ENCODE measurements at places on chromosomes 6 and 20.

DNA sequence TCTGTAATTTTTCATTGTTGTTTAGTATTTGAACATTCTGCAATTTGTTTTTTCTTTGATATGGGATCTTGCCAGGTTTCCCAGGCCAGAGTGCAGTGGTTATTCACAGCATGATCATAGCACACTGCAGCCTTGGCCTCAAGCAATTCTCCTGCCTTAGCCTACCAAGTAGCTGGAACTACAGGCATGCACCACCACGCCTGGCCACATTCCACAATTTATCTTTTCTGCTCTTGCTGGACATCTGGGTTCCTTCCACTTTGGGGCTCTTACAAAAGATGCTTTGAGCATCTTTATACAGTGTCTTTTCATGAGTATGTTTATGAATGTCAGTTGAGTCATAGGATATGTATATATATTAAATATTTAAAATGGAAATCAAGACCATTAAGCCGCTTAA, 42.0 kb downstream of the PGM3 start:
- no peak for DNase-seq

DNA sequence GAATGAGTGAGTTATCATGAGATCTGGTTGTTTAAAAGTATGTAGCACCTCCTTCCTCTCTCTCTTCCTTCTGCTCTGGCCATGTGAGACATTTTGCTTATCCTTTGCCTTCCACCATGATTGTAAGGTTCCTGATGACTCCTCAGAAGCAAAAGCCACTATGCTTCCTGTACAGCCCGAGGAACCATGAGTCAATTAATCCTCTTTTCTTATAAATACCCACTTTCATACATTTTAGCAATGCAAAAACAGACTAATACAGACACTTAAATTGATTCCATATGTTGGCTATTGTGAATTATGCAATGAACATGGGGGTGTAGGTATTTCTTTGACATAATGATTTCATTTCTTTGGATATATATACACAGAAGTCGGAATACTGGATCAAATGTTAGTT, 792.8 kb upstream of the EYS start:
- DNase-seq, result no peak

DNA sequence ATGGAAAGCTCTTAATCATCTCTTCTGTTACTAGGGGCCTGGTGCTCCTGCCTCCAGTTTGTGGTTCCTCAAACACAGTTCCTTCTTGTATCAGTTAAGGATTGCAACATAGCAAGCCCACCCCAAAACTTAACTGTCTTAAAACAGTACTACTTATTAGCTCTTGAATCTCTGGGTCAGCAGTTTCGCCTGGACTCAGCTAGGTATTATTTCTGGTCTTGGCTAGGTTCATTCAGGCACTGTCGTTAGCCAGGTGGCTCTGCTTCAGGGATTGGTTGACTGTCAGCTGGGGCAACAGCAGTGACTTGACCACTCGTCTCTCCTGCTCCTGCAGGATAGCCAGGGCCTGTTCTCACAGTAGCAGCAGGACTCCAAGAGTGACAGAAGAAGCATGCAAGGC, 30.0 kb upstream of the RALY start:
- no peak for DNase-seq

GRCh38 chr6:76876922-76877553, 586.3 kb downstream of the HTR1B start:
- DNase-seq, result no peak

DNA sequence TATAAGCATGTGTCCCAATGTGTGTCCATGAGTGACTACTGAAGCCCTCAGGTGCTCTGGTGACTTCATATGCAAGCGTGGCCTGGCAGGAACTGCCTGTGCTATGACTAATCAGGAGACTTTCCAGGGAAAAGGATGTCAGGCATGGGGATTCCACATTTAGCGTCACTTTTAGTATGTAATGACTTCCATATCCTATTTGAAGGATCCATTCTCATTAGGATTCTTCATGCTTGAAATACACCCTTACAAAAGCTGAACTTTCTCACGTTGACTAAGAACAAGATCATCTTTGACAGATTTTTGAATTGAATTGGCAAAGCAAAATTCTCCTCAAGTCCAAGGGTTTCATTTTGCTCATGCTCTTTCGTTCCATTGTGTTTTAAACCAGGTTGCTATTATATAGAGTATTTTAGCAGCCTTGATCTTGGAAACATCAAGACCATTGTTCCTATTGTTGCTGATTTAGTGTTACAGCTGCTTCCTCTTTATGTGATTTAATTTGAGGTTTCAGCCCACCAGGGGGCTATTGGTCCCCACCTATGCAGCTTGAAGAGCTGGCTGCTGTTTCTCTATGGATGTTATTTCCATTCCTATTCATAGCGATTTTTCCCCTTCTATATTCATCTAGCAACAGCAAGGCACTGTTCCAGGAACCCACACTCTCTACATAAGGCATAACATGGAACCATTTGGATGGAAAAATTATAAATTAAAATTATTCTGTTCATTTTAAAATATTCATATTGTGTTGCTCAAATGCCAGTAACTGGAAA, 418.6 kb downstream of the CDKAL1 start:
- peak; percentile 3 for DNase-seq

DNA sequence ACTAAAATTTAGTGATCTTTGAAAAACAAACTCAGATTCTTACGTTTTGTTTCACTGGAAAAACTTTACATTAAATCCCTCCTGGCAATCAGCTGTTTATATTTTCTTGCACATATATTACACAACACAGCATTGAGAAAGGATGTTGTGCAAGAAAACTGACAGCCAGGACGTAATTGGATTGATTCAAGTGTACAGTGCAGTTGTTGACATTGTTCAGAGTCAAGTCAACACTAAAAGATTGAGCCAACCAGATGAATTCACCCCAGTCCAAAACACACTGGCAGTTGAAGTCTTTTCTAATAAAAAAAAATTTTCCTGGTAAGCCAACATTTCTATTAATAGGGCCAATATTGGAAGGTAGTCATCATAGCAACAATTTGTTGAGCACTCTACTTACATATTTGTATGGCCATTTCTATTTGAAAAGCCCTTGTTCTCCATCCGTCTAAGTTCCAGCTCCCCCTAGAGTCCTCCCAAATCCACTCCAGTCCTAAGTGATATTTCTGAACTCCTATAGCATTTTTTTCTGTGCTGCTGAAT, 20.9 kb upstream of the VNN1 start:
- DNase-seq, result no peak

DNA sequence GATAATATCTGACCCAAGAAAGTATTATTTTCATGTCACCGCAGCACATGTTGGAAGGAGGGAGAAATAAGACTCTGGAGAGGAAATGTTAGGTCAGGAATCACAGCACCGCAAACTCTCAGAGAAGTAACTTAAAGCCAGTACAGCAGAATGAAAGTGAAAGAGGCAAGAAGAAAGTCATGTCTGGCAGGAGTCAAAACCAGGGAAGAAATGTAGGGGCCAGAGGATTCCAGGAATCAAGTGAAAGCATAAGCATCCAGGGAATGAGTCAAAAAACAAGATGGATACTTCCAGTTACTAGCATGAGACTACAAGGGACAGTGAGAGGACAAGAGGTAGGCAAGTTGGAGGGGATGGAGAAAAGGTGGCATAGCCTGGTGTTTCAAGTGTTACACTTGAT, 80.4 kb downstream of the AK9 start:
- no peak for DNase-seq

DNA sequence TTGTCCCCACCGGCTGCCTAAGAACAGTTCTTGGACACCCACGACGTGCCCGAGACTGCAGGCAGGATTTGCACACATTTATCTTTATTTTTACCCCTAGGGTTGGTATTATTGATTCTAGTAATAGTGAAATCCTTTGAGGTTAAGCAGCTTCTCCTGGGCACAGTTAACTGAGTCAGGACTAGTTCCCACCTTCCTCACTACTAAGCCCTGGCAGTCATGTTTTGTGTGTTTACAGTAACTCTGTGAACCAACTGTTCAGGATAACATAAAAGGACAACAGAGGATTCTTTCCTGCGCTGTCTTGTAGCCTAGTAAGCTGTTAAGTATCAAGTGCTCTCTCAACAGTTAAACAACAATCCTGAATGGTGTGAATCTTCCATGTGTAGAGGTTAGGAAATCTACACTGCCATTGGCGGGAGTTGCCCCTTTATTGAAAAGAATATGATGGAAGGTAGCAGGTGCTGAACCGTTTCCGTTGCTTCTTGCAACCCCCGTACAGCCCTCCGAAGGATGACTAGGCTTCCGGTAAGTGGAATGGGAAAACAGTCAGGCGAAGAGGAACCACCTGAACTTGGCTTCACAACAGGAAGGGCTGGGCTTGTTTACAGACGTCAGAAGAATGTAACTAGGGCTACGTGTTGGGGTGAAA, 979 bp upstream of the SOD2 start:
- DNase-seq, result peak; percentile 42

DNA sequence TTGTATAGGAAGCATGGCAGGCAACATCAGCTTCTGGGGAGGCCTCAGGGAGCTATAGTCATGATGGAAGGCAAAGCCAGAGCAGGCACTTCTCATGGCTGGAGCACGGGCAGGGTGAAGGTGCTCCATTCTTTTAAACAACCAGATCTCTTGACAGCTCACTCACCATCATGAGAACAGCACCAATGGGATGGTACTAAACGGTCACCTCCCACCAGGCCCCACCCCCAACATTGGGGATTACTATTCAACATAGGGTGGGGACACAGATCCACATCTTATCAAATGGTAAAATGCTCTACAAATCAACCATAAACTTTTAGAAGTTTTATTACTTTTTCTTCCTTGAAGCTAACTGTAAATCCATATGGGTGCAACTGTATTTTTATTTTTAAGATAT, 61.5 kb downstream of the MAP3K4 start:
- no peak for DNase-seq

DNA sequence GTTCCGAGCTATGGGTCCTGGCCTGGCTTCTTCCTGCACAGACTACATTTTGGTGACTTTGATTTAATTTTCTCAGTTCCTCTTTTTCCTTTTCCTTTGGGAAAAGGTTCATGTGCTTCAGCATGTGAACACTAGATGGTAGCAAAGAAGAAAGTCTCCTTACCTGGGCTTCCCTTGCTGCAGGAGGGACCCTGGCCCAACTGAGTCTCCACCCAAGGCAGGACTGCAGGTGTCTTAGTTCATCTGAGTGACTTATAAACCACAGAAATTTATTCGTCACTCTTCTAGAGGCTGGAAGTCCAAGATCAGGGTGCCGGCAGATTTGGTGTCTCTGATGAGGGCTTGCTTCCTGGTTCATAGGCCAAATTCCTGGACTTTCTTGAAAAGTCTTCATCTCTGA, 163.2 kb downstream of the SYCP2 start:
- no peak for DNase-seq

GRCh38 chr6:110951986-110952794, 6.3 kb upstream of the GTF3C6 start:
- no peak for DNase-seq

DNA sequence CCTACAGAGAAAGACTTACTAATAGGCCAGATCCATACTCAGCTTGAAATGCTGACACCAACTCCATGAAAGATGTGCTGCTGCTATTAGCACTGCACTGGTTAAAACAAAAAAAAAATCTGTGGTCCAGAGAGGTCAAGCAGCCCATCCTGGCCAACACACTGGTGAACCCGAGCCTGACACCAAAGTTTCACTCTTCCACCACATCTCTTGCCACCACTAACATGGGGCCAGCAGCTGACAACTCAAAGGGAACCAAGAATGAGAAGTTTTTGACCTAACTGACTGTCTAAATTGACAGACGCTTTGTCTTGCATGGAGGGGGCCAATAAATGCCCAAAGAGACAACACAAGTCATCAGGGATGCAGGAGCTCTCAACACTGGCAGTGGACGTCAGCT, 5.4 kb downstream of the CLIC5 start:
- no peak for DNase-seq

GRCh38 chr6:151494235-151494935, 568 bp downstream of the CCDC170 start:
- DNase-seq, result peak; percentile 35

GRCh38 chr6:163814494-163815364, 400.2 kb downstream of the QKI start:
- peak; percentile 41 for DNase-seq

DNA sequence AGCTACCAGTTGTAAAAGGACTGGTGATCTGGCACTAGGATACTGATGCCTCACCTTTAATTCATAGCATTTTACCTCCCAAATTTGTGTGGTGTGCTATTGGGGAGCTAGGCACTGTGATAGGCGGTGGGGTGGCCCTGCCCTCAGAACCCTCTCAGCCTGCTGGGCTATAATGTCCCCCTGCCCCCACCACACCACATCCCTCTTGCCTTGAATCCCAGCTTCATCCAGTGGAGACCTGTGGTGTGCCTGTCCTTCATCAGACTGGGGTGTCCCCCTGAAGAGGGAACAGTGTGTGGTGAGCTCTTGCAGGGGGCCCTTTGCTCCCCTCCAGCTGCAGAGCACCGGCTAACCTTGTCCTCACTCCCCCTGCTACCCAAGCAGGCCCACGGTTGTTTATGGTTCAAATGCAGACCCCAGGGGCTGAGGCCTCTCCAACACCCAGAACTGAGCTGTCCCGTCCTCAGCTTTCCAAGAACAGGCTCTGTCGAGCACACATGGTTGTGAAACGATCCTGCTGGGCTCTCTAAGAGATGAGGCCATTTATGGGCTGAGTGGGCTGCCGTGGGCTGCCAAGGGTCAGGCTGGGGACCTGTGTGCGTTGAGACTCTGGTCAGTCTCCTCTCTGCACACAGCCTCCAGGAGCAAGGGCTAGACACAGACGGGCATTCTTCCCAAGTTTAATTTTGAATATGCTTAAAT, 26.9 kb upstream of the VEGFA start:
- DNase-seq, result no peak

GRCh38 chr6:45436544-45437438, 59.1 kb upstream of the SUPT3H start:
- no peak for DNase-seq

- no peak for DNase-seq
These were observed 43.0 kb downstream of the TIAM2 start for GRCh38 chr6:155038104-155038503.
